ENCODE measurements at places on chromosomes 16 and 17.

GRCh38 chr17:55420776-55421178, 858 bp downstream of the MMD start:
- peak overlapping the region; percentile 50 for H3K27ac ChIP-seq
- H3K4me1 ChIP-seq, result peaks cover 9% of the 10 kb centered on the region
- no peaks in the 10 kb centered on the region for H3K36me3 ChIP-seq
- no peaks in the 10 kb centered on the region for H3K27me3 ChIP-seq
- H3K4me3 ChIP-seq, result peak overlapping the region; percentile 87

- no peak for DNase-seq
- H3K27me3 ChIP-seq, result peaks cover 14% of the 10 kb centered on the region
- no peak overlapping the region for H3K4me3 ChIP-seq
- no peak overlapping the region for H3K27ac ChIP-seq
Observed at GRCh38 chr16:28295276-28295675, 3.0 kb downstream of the SBK1 start.

DNA sequence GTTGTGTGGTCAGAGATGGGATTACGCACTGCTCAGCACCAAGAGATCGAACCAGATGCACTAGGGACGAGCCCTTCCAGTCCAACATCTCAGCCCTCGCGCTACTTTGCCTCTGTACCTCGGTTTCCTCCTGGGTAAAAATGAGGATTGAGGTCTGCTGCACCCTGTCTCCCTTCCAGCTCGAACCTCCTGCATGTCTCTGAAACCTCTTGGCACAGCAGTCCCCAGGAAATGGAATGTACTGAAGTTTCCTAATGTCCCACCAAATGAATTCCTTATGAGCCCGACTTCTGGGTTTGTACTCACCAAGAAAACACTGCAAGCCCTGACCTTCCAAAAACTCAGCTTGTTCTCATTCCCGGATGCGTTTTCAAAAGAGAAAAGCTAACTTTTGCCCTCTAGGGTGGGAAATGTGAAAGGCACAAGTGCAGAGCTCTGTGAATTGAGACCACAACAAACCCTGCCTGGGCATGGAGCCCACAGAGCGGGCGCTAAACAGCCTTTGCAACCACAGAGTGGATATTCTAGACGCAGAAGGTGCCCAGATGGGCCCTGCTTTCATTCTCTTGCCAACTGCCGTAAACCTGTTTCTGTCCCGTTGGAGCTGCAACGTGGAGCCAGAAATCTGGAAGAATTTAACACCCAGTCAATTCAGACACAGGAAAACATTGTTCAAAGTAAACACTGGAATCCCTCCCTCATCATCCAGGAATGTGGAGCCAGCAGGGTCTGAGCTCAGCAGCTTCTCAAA, 10.3 kb downstream of the CDRT4 start:
- H3K27ac ChIP-seq, result no peak overlapping the region
- H3K27me3 ChIP-seq, result no peaks in the 10 kb centered on the region
- DNase-seq, result no peak
- H3K4me3 ChIP-seq, result no peak overlapping the region
- H3K36me3 ChIP-seq, result no peaks in the 10 kb centered on the region

- no peak for DNase-seq
- no peaks in the 10 kb centered on the region for H3K4me1 ChIP-seq
- H3K27me3 ChIP-seq, result no peaks in the 10 kb centered on the region
- H3K27ac ChIP-seq, result no peak overlapping the region
- H3K36me3 ChIP-seq, result no peaks in the 10 kb centered on the region
- no peak overlapping the region for H3K4me3 ChIP-seq
Observed at GRCh38 chr17:3744014-3744413, 20.3 kb downstream of the HASPIN start.

- no peaks in the 10 kb centered on the region for H3K36me3 ChIP-seq
- peak; percentile 85 for DNase-seq
- no peak overlapping the region for H3K4me3 ChIP-seq
- H3K27ac ChIP-seq, result peak overlapping the region; percentile 78
- no peaks in the 10 kb centered on the region for H3K27me3 ChIP-seq
- H3K4me1 ChIP-seq, result peaks cover 13% of the 10 kb centered on the region
Observed at GRCh38 chr16:29943846-29944799, 17.8 kb upstream of the TMEM219 start.

DNA sequence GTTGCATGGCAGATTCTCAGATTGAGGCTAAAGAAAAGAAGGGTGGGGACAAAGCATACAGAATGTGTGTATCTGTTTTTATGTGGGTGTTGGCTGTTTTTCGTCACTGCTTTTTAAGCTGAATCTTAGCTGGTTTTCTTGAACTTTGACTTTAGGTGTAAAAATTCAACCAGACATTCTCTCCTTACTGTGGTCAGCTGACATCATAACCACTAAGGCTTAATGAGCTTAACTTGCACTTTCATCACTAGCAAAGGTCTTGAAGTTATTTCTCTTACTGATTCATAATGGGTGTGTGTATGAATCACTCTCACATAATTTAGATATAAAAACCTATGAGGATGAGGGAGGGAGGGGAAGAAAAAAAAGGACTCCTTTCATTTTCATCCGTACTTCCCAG, 4.0 kb upstream of the CDC6 start:
- H3K36me3 ChIP-seq, result peaks cover 15% of the 10 kb centered on the region
- H3K27me3 ChIP-seq, result no peaks in the 10 kb centered on the region
- H3K4me1 ChIP-seq, result peaks cover 18% of the 10 kb centered on the region
- H3K4me3 ChIP-seq, result peak overlapping the region; percentile 23

DNA sequence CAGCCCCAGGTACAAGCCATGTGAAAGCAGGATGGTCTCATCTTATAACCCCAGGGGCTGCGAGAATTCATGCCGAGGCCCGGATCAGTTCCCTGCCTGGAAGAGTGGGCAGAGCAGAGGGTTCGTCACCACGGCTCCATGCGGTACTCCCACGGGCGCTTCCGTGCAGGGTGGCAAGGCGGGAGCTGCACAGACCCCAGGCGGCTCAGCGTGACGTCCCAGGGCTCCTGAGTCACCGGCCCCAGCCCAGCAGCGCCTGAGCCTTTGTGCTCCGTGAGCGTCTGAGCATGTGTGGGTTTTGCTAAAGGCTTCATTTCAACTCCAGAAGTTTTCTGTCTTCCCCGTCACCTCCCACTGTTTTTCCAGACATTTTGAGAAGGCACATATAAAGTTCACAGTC, 71.2 kb upstream of the CHMP6 start:
- H3K4me1 ChIP-seq, result no peaks in the 10 kb centered on the region
- DNase-seq, result peak; percentile 55
- H3K27me3 ChIP-seq, result no peaks in the 10 kb centered on the region
- H3K27ac ChIP-seq, result no peak overlapping the region
- H3K36me3 ChIP-seq, result peaks cover 24% of the 10 kb centered on the region
